CD4-positive, alpha-beta T cell treated with Interleukin-17A for 4 hours (primary cell): ENCODE measurements at places on chromosomes 11 and 22.

GRCh38 chr11:19680829-19681368, 31.7 kb upstream of the NAV2 start:
- DNase-seq, result no peak

DNA sequence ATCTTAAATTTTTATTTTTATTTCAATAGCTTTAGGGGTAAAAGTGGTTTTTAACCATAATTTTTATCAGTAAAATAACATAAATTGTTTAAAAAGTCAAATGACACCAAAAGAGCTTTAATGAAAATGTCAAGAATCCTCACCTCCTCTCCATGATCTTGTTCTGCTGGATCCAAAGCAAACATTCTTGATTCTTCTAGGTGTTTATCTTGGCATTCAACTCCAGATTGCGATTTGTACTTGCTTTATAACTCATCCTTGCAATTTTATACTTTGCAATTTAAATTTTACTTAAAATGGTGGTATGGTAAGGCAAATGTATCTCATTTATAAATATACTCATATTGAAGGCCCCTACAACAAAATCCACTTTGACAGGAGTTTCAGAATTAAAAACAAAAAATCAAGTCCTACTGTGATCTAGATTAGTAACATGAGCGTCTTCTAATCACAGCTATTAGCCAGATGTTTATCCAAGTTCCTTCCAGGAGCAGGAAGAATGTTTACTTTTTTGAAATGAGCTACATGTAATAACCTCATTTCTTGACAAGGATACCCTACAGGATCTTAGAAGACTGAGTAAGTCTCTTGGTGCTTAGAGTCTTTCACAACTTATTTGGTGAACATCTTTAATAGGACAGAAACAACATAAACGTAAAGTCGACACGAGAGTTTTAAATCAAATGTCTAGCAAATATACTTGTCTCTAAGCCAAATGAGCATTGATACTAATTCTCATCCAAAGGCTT, 72.4 kb upstream of the CARD18 start:
- no peak for DNase-seq

GRCh38 chr11:131533998-131534397, 163.6 kb downstream of the NTM start:
- no peak for DNase-seq

DNA sequence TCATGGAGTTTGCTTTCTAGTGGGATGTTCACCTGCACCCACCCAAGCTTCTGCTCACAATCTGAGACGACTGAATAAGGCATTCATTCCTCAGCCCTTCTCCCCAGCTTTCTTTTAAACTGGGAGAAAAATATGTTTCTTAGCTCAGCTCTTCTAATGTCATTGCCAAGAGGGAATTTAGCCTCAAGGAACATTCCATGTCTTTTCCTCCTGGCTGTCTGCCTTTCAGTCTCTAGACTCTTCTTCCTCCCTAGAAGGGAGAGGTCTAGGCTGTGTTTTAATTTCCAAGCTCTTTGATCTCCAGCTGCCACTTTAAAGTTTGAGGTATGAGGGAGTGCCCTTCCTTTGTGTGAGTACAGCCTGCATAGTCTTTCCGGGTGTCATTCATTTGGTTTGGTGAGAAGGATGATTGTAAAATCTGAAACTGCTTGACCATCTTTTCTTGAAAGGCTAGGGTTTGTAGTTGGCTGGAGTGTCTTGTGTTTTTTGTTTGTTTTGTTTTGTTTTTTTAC, 11.7 kb upstream of the HTATIP2 start:
- DNase-seq, result no peak

GRCh38 chr11:28439403-28439802, 331.2 kb downstream of the METTL15 start:
- no peak for DNase-seq

GRCh38 chr11:75463106-75463774, 30.2 kb upstream of the KLHL35 start:
- no peak for DNase-seq
